Stimulated activated CD8-positive, alpha-beta memory T cell treated with anti-CD3 and anti-CD28 coated beads, Interleukin-7, amount 100 ng/mL, for 1 hour (primary cell): ENCODE measurements at places on chromosomes 5 and 9.

GRCh38 chr5:133957591-133957990, 10.8 kb downstream of the C5orf15 start:
- no peak for DNase-seq

DNA sequence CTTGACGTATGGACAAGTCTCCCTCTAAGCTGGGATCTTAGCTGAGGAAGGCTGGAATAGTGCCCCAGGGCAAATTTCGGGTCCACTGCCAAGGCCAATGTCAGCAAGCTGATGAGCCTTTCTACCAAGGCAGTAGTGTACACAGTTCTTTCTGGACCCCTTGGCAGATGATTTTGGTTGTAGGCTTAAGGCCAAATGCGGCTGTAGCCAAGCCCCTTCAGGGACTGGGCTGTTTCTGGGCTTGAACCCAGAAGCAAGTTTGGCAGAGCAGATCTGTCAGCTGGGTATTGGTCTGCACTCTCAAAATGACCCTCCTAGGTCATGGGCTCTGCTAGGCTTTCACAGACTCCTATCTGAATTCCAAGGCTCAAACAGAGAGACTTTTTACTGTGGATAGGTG, 121.6 kb downstream of the ADAMTSL1 start:
- no peak for DNase-seq

DNA sequence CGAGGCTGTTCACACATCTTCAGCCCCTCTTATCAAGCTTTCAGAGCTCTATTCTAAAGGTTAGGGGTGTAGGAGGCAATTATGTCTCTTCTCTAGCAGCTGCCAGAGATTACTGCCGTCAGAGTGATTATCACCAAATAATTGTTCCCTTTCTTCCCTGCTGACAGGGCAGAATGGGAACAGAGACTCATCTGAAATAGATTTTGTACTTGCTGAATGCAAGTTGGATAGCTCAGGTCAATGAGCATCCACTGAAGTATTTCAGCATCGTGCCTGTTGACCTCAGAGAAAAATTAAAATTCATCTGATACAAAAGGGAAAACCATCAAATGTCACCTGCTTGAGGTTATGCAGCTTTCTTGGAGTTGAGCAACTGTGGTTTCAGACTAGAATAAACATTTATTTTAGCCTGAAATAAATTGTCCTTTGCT, 213.7 kb upstream of the MAP3K1 start:
- DNase-seq, result no peak

DNA sequence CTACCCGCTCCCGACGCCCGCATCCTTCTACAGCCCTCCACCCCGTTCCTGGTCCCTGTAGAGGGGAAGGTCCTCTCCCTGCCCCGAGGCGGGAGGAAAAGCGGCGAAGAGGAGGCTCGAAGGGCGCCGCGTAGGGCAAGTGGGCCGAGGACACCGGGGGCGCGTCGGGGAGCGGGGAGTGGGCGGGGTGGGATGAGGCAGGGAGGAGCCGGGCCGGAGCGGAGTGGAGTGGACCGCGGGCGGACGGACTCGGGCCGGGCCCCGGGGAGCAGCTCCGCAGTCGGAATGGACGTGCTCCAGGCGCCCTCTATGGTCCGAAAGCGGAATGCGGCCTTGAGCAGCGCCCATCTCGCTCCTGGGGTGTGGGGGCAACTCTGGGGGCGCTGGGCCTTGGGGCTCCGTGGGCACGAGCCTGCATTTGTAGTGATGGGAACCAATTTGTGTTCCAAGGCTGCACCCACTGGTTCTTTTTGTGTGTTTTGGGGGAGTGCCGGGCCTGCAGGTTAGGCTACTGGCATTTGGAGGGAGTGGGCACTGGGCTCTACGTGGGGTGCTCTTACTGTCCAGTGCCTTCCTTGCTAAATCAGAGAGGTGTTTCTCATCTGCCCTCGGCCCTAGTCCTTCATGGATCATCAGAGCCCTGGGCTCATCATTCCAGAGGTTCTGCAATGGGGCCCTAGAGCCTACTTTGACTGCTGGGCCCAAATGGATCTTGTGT, 7.3 kb downstream of the IRX1 start:
- DNase-seq, result no peak
